Liver (tissue), 10 donors: ENCODE measurements at places on chromosomes 11 and 22. TPM values are rescaled to one million over a fixed set of nuclear protein-coding genes. Genes with fewer than 3 reads are reported as not detected.

DNA sequence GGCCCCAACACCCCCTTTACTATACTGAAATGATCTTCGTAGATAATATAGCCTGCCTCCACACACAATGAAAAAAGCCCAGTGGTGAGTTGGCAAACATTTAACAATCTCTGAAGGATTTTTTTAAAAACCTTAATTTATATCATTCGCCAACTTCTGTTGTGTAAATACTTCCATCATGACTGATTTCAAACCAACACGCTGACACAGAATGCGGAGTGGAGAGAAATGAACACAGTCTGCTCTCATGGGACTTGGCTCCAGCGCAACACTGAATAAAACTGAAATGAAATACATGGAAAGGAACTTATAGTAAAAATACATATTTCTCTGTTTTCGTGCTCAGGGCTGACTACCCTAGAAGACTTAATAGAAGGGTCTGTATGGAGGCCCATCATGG lies 61.3 kb upstream of the WNT11 start:
- no peak overlapping the region for H3K27ac ChIP-seq
- no peaks in the 10 kb centered on the region for H3K27me3 ChIP-seq
- no peaks in the 10 kb centered on the region for H3K36me3 ChIP-seq
- no peak overlapping the region for H3K4me3 ChIP-seq
- DNase-seq = no peak

DNA sequence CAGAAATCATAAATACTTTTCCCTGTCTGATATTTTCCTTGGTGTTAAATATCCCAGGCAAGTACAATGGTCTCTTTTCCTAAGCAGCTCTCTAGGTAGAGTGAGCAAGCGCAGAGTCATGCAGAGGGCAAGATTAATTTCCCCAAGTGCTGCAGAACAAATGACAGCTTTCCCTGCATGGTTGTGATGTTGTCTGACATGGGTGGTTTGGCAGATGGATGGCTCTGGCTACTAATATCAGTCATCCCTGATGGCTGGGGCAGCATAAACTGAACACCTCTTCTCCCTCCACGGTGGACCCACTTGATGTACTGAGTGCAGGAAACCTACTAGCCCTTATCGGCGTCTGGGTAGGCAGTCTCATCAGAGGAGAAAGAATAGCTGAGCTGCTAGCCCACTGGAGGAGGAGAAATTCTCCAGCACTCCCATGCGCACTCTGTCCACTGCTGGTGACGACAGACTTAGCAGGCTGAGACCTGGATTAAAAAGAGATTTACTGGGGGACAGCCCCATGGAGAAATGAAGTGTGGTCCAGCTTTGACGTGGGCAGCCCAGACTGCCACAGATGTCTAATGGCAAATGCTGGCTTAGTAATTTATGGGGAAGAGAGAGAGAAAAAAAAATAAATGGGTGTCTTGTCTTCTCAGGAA lies 202.9 kb downstream of the DBX1 start:
- peaks cover 3% of the 10 kb centered on the region for H3K36me3 ChIP-seq
- no peak overlapping the region for H3K4me3 ChIP-seq
- DNase-seq = no peak
- peaks cover 18% of the 10 kb centered on the region for H3K4me1 ChIP-seq
- H3K27me3 ChIP-seq = no peaks in the 10 kb centered on the region

Gene ADORA2A
- 3.4 TPM for polyA plus RNA-seq

Gene ABTB2
- polyA plus RNA-seq = 7.1 TPM

- H3K27ac ChIP-seq = no peak overlapping the region
- H3K36me3 ChIP-seq = no peaks in the 10 kb centered on the region
- H3K27me3 ChIP-seq = no peaks in the 10 kb centered on the region
- H3K4me1 ChIP-seq = no peaks in the 10 kb centered on the region
- DNase-seq = no peak
Measured at GRCh38 chr11:122852074-122852795, 13.9 kb downstream of the CRTAM start.

Gene CBLIF
- polyA plus RNA-seq = not detected

DNA sequence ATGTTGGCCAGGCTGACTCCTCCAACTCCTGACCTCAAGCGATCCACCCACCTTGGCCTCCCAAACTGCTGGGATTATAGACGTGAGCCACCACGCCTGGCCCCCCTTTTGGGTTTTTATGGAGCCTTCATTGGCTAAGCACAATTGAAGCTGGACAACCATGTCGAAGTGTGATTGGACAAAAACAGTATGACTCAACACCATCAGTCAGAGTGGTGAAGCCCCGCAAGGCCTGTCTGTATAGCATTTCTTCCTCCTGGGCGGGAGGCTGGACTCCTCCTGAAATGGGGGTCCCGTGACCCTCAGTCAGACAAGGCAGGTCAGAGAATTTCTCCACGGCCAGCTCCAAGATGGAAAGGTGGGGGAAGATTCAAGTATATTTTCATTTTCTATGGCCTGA lies 3.1 kb upstream of the PARVB start:
- DNase-seq = no peak
- no peaks in the 10 kb centered on the region for H3K36me3 ChIP-seq
- no peak overlapping the region for H3K27ac ChIP-seq
- no peak overlapping the region for H3K4me3 ChIP-seq

GRCh38 chr11:65558930-65559509 lies 861 bp upstream of the LTBP3 start:
- peak overlapping the region; percentile 77 for H3K27ac ChIP-seq
- no peaks in the 10 kb centered on the region for H3K36me3 ChIP-seq
- peaks cover 39% of the 10 kb centered on the region for H3K4me1 ChIP-seq
- H3K27me3 ChIP-seq = no peaks in the 10 kb centered on the region

Gene SLC22A9
- polyA plus RNA-seq = 12.0 TPM

DNA sequence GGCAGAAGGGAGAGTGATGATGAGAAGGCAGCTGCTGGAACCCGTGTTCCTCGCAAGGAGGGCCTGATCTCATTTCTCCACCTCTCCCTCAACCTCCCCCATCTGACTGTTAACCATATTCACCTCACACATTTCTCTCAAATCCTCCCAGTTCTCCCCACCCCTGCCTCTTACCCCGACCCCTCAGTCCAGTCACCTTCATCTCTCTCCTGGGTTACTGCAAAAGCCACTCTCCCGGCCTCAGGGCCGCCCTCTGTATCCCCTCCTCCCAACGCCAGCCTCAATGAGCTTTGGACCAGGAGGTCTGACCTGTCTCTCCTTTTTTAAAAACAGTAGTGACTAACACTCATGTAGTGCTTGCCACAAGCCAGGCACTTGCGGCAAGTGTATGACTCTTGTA lies 29.5 kb upstream of the LMO1 start:
- no peaks in the 10 kb centered on the region for H3K27me3 ChIP-seq
- DNase-seq = peak; percentile 29
- no peak overlapping the region for H3K4me3 ChIP-seq
- H3K4me1 ChIP-seq = no peaks in the 10 kb centered on the region

- peak overlapping the region; percentile 79 for H3K4me3 ChIP-seq
- DNase-seq = peak; percentile 62
- no peaks in the 10 kb centered on the region for H3K36me3 ChIP-seq
- H3K4me1 ChIP-seq = peaks cover 3% of the 10 kb centered on the region
- H3K27me3 ChIP-seq = no peaks in the 10 kb centered on the region
- H3K27ac ChIP-seq = peak overlapping the region; percentile 99
Measured at GRCh38 chr11:130001461-130002351, 929 bp downstream of the PRDM10 start.

Gene SOX6
- 2.4 TPM for polyA plus RNA-seq

GRCh38 chr11:69642549-69642912 lies 1.6 kb downstream of the CCND1 start:
- peak overlapping the region; percentile 94 for H3K4me3 ChIP-seq
- H3K27ac ChIP-seq = peak overlapping the region; percentile 96
- no peaks in the 10 kb centered on the region for H3K27me3 ChIP-seq
- no peaks in the 10 kb centered on the region for H3K36me3 ChIP-seq
- no peak for DNase-seq

GRCh38 chr11:37905707-37906417 lies 1307.8 kb upstream of the RAG2 start:
- H3K36me3 ChIP-seq = no peaks in the 10 kb centered on the region
- no peaks in the 10 kb centered on the region for H3K4me1 ChIP-seq
- H3K4me3 ChIP-seq = no peak overlapping the region
- DNase-seq = no peak
- no peak overlapping the region for H3K27ac ChIP-seq

Gene ANO1
- 37.7 TPM for polyA plus RNA-seq

- DNase-seq = no peak
- H3K27me3 ChIP-seq = no peaks in the 10 kb centered on the region
- H3K4me1 ChIP-seq = peaks cover 52% of the 10 kb centered on the region
Measured at GRCh38 chr11:57474803-57475115, 14.4 kb downstream of the RTN4RL2 start.

GRCh38 chr11:96340555-96340885 lies 2.5 kb downstream of the MAML2 start:
- H3K4me1 ChIP-seq = peaks cover 5% of the 10 kb centered on the region
- no peaks in the 10 kb centered on the region for H3K36me3 ChIP-seq
- no peaks in the 10 kb centered on the region for H3K27me3 ChIP-seq
- peak overlapping the region; percentile 74 for H3K27ac ChIP-seq
- no peak overlapping the region for H3K4me3 ChIP-seq
